ENCODE measurements at places on chromosomes 6 and 20.
A peak's percentile ranks its signal among the peaks of the same experiment; 100 is the strongest.

DNA sequence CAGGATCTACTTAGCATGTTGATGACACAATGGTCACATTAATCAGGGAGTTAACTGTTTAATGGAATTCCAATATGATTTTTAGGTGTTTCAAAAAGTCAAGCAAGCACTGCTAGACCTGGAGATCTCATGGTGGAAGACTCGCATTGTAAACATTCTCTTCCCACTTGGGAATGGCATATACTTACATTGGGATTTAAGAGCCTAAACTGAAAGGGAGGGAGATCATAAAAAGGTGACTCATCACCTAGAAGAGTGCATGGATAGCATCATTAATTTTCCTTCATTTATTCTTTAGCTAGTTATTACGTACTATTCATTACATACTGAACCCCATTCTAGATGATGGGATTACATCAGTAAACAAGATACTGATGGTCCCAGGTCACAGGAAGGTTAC lies 185.4 kb downstream of the TASP1 start:
- no peak for DNase-seq

DNA sequence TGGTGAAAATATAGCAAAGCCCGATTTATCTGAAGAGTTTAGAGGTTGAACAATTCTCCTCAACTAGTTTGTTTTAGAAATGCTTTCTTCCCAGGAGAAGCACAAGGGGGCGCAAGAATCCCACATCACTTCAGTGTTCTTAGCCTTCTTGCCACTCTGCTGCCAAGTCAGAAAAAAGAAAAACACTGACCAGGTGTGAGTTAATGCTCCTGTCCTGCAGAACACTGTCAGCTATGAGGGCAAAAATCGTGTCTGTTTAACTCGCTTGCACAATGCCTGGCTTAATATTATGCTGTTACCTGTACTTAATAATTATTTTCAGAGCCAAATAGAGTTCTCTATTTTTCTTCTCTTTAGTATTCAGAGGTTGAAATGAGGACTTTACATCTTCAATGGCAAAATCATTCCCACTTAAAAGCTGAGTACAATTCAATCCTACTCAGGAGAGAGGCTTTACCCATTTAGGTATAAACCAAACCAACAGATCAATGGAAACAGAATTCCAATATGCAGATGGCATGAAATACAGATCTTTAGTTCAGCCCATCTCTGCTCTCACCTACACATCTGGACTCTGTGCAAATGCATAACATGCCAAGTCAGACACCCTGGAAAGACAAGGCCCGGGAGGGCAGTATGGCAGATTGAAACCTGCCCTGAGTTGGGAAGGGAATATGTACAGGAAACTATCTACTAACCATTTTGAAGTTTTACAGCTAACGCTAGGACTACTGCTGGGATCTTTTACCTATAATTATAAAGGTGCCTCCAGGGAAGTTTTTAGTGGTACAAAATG lies 71.4 kb upstream of the TULP1 start:
- DNase-seq: peak; percentile 55

- DNase-seq: no peak
Observed at GRCh38 chr6:5379647-5380242, 118.4 kb downstream of the FARS2 start.

GRCh38 chr6:78883651-78884050 lies 16.3 kb downstream of the IRAK1BP1 start:
- DNase-seq: no peak

GRCh38 chr6:43228951-43229802 lies at the start of gene DNPH1:
TSS of gene DNPH1 (minus strand) at chr6:43229481. CDS start at chr6:43229456, 25 bp downstream.
- DNase-seq: peak; percentile 56

- DNase-seq: no peak
Observed at GRCh38 chr6:11788043-11788442, 9.4 kb upstream of the ADTRP start.

DNA sequence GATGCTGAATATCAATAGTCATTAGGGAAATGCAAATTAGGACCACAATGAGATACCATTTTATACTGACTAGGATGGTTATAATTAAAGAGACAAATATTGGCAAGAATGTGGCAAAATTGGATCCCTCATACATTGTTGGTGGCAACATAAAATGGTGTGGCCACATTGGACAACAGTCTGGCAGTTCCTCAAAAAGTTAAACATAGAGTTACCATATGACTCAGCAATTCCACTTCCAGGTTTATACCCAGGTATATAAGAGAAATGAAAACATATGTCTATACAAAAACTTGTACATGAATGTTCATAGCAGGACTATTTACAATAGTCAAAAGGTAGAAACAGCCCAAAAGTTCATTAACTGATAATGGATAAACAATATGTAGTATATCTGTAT lies 2.0 kb upstream of the CRIP3 start:
- DNase-seq: no peak

GRCh38 chr6:10495029-10495428 lies 26.1 kb upstream of the GCNT2 start:
- no peak for DNase-seq

- DNase-seq: no peak
Observed at GRCh38 chr6:125379174-125379573, 77.4 kb upstream of the HDDC2 start.

DNA sequence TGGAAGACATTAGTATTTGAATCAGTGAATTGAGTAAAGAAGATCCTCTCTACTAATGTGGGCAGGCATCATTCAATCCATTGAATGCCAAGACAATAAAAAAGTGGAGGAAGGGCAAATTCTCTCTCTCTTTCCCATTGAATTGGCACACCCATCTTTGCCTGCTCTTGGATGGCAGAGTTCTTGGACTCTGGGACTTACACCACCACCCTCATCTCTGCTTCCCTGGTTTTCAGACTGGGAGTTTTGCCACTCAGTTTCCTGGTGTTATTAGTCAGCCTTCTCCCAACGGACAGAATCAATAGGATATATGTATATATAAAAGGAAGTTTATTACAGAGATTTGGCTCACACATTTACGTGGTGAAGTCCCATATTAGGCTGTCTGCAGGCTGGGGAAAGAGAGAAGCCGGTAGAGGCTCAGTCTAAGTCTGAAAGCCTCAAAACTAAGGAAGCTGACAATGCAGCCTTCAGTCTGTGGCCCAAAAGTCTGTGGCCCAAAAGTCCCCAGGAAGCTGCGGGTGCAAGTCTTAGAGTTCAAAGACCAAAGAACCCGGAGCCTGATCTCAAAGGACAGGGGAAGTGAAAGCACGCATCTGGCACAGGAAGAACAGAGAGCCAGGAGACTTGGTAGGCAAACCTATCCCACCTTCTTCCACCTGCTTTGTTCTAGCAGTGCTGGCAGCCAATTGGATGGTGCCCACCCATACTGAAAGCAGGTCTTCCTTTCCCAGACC lies 64.4 kb downstream of the SMPDL3A start:
- no peak for DNase-seq

GRCh38 chr20:63979557-63980316 lies at the start of gene SAMD10:
TSS of gene SAMD10 (minus strand) at chr20:63979642. CDS start at chr20:63979467, 175 bp downstream.
- no peak for DNase-seq

DNA sequence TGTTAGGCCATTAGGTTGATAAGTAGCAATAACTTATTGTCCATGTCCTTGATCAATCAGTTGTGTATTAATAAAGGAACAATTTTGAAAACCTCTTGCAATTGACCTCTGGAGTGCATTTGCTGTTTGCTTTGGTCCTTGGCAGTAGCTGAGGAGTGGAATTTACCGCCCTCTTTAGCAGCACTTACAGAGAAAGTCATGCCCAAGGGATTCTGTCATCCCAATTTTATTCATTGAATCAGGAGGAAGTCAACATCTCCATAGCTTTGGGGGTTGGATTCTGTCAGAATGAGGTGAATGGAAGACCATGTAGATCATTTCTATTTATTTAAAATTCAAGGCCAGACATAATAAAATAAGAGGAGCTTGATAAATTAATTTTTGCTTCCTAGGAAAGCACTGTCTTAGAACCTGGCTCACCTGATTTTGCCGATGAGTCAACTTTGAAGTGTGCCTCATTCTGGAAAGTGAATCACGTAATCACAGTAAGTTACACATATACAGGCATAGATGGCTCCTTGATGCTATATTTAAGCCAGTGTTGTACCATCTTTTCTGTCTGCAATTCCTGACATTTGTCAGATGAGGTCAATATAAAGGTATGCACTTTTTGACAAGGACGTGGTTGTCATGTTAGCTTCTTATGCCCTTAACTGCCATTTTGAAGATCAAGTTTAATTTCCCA lies 128.7 kb upstream of the MLIP start:
- no peak for DNase-seq

DNA sequence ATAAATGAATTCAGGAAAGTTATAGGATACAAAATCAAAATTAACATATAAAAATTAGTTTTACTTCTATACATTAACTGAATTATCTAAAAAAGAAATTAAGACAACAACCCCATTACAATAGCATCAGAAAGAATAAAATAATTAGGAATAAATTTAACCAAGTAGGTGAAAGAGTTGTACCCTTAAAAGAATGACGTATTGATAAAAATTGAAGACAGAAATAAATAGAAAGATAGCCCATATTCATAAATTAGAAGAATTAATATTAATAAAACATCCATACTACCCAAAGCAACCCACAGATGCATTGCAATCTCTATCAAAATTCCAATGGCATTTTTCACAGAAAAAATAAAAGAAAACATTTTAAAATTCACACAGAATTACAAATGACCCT lies 242.8 kb downstream of the MMUT start:
- no peak for DNase-seq

- DNase-seq: peak; percentile 2
Observed at GRCh38 chr6:41846666-41847237, 48.4 kb downstream of the USP49 start.

All from stimulated activated CD8-positive, alpha-beta memory T cell treated with anti-CD3 and anti-CD28 coated beads, Interleukin-7, amount 100 ng/mL, for 1 hour (primary cell).